ENCODE measurements at places on chromosomes 1 and 21.
A peak's percentile ranks its signal among the peaks of the same experiment; 100 is the strongest.

- DNase-seq: no peak
Observed at GRCh38 chr1:32818804-32819541, 1.5 kb downstream of the S100PBP start.

GRCh38 chr1:99645203-99645602, 710 bp upstream of the PALMD start:
- no peak for DNase-seq

- no peak for DNase-seq
Observed at GRCh38 chr1:43229826-43230780, 39.7 kb upstream of the TMEM125 start.

GRCh38 chr1:226061841-226062557, 517 bp upstream of the H3-3A start:
- peak; percentile 51 for DNase-seq

DNA sequence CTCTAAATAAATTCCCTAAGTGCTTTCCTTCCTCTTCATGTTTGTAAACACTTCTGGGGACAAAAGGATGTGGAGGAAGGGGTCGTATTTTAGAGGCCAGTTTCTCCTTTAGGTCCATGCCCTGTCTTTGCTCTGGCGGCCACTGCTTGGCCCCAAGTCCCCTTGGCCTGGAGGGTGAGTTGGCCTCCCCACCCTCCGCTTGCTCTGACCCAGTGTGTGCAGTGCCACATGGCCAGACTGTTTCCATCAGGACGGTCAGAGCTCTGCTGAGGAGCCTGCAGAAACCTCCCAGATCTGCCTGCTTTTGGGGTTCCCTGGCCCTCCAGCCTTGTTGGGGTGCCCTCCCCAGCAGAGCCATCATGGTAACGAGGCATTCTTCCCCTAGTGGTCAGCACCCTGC, 127.8 kb downstream of the CAMTA1 start:
- no peak for DNase-seq

GRCh38 chr1:14940285-14940870, 213.2 kb upstream of the TMEM51 start:
- no peak for DNase-seq

GRCh38 chr1:70360321-70360720, 5.8 kb upstream of the ANKRD13C start:
- no peak for DNase-seq

DNA sequence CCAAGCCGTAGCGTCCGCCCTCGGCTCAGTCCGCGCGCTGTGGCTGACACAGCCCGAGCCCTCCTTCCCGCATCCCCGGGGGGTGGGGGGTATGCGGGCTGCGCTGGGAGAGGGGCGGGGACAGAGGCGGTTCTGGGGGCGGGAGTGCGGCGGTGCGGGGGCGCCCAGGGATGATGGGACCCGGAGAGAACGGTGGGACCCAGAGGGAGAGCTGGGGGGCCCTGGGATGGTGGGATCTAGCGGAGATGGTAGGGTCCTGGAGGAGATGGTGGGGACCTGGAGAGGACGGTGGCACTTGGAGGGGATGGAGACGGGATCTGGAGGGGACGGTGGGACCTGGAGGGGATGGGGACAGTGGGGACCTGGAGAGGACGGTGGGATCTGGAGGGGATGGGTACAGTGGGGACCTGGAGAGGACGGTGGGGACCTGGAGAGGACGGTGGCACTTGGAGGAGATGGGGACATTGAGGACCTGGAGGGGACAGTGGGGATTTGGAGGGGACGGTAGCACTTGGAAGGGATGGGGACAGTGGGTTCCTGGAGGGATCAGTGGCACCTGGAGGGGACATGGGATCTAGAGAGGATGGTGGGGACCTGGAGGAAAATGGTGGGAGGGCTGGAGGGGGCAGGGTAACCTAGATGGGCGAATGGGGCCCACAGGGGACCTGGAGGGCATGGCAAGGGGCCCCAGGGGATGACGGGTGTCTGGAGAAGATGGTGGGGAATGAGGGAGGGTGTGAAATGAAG, 477 bp downstream of the SNAP47 start:
- no peak for DNase-seq

Measured in fibroblast of skin of left biceps (primary cell).